NCI-H1436 (cell line): ENCODE measurements at places on chromosomes 11 and 22.

DNA sequence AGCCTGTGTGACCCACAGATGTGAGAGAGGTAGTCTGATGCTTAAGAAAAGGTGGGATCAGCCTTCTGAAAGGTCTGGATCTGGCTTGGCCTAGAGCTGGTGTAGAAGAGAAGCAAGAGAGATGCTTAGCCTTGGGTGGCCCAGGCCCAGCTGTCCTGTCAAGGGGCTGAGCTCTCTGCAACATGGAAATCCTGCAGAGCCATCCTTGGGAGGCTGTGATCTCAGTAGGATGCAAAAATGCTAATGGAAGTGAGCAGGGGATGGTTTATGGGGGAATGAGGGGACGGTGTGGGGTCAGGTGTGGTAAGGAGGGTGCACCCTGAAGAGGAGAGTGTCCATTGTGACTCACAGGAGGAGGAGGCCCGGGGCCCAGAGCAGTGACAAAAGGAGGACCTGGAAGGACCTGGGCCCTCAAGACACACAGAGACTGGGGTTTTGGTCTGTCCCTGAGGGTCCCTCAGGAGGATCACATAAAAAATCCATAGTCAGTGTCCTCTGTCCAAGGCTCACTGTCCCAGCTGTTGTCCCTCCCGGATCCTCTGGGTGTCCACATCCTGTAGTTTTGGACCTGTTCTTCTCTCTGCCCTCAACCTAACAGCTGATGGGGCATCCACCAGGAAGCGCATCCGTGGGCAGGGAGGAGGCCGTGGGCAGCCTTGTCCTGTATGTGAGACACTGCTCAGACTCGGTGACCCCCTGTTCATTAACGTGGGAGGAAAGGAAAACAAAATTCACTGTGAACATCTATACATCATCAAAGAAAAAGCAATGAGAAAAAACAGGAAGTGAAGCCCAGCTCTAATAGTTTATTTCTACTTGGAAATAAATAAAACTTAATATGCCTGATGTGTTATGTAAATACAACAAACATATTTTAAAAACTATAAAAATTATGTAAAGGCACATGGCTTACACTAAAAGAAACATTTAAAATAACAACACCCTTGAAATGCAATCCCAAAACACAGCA, 129.8 kb downstream of the ZNF280B start:
- no peak for DNase-seq

DNA sequence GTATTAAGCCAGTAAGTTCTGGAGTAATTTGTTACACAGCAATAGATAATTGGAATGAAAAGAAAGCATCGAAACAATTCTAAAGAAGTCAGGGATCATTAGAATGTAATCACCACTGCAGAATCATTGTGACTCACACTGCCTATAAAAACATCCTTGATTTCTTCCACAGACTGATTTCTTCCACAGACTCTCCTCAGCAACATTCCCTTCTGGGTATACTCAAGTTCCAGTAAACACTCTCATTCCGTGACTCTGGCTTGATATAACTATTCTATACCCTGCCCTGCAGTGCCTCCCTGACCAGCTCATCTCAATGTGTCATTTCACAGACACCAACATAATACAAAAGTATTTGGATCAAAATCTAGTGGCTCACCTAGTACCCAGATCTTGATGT, 120.5 kb downstream of the BBOX1 start:
- DNase-seq: no peak

DNA sequence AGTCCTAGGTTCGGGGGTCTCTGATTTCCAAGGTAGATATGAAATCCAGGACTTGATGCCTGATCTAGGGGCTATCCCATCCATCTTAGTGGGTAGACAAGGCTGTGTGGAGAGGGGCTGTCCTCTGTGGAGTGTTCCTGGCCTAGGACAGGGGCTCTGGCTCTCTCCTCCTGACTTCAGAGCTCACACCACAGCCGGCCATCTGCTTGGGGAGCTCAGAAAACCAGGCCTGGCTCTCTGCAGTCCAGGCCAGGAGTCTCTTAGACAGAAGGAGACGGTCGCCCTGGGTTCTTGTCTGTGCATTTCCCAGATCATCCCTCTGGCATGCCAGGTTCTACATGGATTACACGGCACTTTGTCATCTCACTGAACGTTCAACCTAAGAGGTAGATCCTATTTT, 17.9 kb downstream of the TUB start:
- no peak for DNase-seq

GRCh38 chr22:25760848-25761595, 19.0 kb downstream of the MYO18B start:
- DNase-seq: no peak

- DNase-seq: no peak
Measured at GRCh38 chr22:40029189-40029890, 34.6 kb downstream of the FAM83F start.

GRCh38 chr22:47292546-47293320, 530.3 kb downstream of the TBC1D22A start:
- DNase-seq: no peak

DNA sequence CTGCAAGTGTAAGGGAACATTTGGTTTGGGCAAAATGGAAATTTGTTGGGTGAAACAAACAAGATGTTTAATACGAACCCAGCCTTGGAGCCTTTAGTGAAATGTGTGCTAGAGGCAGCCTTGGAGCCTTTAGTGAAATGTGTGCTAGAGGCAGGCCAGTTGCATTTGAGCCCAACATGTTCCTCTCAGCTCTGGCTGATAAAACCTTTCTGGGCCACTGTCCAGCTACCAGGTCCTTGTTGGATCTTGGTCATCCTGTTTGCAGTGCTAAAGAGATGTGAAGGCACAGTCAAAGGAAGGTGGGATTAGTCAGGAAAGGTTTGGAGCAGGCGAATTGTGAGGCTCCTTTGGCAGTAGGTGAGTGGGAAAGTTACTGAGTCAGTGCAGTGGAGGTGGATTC, 48.9 kb downstream of the CEP164 start:
- no peak for DNase-seq

DNA sequence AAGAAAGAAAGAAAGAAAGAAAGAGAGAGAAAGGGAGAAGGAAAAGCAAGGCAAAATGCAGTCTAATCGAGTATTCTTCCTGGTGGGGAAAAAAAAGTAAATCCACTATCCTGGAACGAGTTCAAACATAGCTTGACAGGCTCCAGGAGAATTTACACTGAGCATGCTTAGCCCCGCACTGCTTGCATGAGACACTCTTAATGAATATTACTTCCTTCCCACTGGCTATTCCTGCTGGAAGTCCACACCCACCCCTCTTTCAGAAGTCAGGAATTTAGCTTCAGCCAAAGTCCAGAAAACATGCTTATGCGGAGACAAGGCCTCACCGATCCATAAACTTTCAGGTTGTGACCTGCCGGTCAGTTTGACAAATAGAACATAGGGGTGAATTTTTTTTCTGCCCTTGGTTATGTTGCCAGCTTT, 251.8 kb upstream of the BLID start:
- no peak for DNase-seq

GRCh38 chr11:75413864-75414263, 14.5 kb downstream of the RPS3 start:
- no peak for DNase-seq

DNA sequence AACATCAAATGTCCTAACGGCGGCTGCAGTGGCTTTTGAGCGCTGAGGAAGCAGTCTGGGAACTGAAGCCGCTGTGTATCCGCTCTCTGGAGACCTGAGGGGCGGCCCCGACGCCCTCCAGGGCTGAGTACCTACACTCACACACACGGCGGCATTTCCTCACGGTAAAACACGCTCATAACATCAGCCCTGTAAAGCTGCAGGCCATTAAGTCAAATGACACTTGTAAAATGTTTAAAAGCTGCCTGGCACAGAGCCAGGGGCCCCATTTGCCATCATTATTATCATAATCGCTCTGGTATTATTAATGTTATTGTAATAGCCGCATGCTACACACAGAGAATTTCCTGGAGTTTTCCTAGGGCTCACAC, 5.1 kb downstream of the CARS1 start:
- DNase-seq: peak; percentile 50
